NCI-H187 (cell line): ENCODE measurements at places on chromosomes 5 and 9.

- DNase-seq: no peak
These were observed 11.0 kb upstream of the RECK start for GRCh38 chr9:36025746-36026145.

DNA sequence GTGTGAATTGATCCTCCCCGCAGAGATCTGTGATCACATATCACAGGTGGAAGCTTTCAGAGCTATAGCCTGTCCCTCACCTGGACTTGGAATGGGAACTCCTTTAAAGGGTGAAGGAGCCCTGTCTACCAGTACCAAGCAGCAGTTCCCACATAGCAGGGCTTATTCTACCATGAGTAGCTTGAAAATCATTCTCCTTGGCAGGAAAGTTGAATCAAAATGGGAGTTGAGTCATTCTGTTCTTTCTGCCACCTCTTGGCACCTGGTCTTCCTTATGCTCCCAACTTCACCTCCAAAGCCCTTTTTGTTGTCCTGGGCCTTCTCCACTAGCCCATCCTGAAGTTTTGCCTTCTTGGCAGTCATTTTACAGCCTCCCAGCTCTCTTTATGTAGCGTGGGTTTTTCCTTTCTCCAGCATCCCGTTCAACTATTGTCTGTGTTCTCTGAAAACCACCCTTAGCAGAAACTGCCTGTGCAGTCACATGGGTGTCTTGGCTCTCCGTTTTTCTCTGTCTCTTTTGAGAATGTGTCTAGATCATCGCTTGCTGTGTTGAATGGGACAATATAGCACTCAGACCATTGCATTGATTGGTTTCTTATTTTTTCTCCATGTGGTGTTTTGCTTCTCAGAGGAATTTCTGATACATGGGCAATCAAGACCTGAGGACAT is 222.2 kb downstream of the AOPEP start:
- no peak for DNase-seq

- DNase-seq: no peak
These were observed 1398.3 kb upstream of the CDH6 start for GRCh38 chr5:29795096-29795652.

DNA sequence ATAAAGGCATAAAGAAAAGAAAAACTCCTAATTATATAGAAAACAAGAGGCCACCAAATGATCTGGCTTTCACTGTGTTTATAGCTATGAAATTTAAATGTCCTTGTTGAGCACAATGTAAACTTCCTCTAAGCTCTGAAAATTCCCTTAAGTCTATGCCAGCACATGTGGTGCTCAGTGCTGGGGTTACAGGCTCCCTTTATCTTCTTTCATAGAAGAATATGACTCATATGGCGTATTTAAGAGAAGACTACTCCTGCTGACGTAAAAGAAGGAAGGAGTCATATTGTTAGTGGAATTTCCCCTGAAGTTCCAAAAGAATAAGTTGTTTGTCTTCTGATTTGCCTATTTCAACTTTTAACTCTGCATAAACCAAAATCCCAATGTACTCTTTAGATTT is 30.4 kb downstream of the RNF145 start:
- DNase-seq: no peak

DNA sequence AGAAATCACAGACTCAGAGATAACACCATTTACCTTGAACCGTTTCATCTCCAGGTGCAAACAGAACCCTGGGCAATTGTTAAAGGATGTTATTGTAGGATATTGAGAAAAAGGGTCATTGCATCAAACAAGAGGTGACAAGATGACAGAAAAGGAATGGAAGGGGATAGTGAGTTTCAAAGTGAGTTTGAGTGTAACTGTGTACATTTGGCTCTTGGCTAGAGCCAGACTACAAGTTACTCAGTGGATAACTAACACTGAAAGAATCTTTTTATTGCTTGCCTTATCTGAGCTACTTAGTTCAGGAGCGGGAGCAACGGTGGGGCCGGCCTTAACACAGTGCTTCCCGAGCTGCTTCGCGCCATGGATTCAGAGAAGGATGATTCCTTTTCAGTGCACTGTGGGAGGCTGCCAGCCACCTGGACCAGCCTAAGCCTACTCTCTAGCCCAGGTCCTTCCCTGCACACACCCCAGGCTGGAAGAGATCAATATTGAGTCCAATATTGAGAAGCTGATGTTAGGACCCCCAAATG is 193.4 kb downstream of the ATPSCKMT start:
- no peak for DNase-seq

DNA sequence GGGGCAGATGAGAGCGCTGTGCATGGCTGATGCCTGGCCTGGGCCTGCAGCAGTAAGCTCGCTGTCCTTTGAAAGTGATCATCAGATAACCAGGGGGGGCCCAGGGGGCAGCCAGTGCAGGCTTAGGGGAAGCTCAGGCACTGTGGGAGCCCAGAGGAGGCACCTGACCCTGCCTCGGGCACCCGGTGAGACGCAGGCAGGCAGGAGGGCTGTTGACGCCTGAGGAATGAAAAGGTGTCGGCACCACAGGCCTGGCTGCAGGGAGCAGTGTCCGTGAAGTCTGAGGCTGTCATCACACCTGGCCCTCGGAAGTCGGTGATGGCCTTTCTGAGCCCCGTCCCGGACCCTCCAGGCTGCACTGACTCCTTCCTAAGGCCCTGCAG is 84.6 kb downstream of the RXRA start:
- DNase-seq: no peak

GRCh38 chr9:35511453-35511852 is 21.5 kb downstream of the RUSC2 start:
- DNase-seq: no peak

- DNase-seq: no peak
These were observed 146.7 kb downstream of the SSBP2 start for GRCh38 chr5:81604193-81604592.
